ENCODE measurements at places on chromosomes 1 and 21. TPM values are rescaled to one million over a fixed set of nuclear protein-coding genes. Genes with fewer than 3 reads are reported as not detected.

Gene SLC44A3
- 0.31 TPM for total RNA-seq

Gene FBLIM1
- total RNA-seq = 18.6 TPM

Gene OR2L8
- total RNA-seq = not detected

Gene CR1
- not detected for total RNA-seq

Gene THEM5
- not detected for total RNA-seq
